SHP77 treated with DMSO at 0.1 percent for 48 hours (cell line): ENCODE measurements at places on chromosomes 2 and 18.

DNA sequence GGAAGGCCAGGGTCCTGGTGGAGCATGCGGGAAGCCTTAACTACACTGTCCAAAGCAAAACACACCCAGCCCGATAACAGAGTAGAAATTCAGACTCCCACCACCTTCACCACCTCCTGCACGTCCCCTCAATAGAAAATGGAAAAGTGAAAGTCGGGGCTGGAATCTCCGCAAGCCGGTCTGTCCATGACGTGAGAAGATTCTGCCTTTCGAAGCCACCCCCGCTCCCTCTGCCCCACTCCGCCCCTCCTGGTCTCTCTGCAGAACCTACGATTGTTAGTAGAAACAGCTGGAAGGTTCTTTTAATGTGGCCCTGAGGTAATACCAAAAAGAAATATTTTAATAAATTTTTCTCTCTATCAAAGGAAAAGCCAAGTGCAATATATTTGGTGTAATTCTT is 116.4 kb downstream of the GBX2 start:
- DNase-seq, result no peak

DNA sequence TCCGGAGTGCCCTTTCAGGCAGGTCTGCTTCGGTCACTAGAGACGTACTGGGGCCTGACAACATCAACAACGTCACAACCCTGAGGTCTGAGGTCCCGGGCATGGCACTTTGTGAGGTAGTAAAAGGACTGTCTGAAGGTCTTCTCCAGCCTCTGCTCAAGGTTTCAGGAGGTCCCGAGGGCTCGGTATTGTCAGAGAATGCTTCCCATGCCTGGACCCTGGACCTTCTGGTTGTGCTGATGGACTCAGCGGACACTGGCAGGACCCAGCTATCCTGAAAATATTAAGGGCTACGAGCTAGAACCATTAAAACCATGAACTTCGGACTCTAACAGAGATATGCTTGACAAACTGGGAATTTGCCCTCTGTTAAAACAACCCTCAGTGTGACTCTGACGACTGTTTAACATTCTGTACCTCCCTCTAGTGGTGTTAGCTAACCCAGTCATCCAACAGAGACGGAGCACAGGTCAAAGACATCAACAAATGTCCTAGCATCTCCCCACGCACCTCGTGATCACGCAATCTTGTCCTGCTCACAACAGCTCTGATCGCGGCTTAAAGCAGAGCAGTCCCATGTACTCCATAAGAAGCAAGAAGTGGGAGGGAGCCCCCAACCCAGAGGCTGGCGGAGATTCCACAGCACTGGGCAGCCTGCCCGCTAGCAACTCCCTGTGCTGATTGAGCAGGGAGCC is 96.5 kb downstream of the CCDC93 start:
- no peak for DNase-seq

DNA sequence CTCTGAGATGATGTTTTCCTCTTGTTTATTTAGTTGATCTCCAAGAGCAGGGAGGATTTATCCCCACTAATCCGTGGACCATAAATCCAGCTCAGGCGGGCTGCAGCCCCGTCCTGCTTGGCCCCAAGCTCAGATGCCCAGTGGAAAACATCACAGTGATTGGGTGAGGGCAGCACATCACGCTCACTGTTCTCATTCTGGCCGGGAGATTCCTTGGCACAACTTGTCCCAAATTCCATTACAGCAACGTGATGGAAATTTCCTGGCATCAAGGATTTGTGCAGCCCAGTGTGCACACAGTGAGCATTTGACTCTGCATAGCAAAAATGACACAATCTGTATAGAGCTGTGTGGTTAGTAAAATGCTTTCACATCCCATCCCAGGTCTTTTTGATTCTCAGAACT is 96.8 kb downstream of the VAPA start:
- no peak for DNase-seq

DNA sequence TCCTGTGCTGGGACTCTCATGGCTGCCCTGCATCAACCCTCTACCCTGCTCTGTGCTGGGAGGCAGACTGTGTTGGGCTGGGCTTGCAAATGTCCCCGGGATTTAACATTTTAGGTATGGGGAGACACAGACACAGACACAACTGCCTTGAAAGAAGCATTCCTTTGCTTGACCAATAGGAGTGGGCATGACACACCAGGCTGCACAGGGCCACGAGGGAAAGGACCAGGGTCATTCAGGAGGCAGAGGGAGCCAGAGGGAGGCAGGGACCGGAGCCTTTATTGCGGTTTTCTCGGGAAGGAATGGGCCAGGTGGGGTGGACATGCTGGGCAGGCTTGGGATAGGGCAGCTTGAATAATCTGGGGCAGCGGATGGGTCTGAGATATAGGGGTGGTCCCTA is 238.7 kb upstream of the COPS8 start:
- DNase-seq, result no peak

GRCh38 chr2:144520756-144521487 is 1.0 kb upstream of the ZEB2 start:
- no peak for DNase-seq

DNA sequence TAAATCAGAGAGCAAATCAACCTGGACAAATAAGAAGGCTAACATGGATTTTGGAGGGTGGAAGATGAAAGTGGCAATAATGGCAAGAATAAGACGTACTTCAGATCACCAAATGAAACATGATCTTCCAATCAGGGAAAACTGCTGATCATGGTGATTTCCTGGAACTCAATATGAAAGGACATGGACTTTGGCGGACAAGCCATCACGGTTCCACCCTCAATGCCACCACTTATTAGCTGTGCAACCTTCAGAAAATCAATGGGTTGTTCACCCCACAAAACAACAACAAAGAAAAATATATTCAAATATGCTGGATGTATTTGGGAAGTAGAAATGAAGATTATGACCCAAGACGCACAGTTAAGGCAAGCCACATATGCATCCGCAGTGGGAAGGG is 81.7 kb downstream of the PPP1R1C start:
- no peak for DNase-seq

DNA sequence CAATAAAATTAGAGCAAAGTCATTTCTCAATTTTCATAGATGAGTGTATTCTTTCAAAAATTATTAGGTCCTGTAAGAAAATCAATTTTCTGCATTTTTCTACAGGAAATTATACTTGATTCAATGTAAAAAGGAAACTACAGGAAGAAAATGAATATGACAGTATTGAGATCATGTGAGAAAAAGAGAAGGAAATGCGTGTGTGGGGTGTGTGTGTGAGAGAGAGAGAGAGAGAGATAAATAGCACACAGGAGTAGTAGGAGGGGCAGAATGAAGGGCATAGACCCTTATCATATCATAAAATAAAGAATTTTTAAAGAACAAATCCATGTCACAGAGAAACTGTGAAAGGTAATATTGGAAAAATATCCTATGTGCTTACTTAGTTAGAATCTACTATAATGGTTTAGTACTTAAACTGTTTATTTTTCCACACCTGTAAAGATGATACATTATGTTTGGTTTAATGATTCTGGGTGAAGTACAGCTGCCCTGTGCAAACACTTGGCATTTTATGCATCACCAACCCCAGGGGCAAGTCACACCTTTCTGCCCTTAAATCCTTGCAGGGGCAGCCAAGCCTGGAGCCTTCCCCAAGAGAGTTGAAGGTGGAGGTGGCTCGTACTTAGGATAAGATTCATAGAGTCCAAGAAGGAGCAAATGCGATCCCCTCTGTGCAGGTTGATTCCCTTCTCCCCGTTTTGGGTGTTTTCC is 276.4 kb downstream of the TGIF1 start:
- peak; percentile 85 for DNase-seq

DNA sequence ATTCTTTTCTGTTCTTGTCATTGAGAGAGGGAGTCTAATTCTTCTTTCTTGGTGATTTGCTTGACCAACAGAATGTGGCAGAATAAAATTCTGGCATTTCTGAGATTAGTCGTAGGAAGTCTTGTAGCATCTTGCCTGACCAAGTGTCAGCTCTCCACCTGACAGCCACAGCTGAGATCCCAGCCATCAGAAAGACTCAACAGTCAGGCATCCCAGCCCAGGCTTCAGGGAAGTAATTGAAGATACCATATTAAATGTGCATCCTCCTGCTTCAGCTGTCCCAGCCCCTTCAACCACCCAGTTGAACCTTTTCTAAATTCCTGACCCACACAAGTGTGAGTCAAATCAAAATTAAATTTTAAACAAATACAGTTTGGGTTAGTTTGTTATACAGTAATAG is 208.3 kb downstream of the PIK3C3 start:
- DNase-seq, result no peak
